ENCODE measurements at places on chromosomes 12 and 14. TPM values are rescaled to one million over a fixed set of nuclear protein-coding genes. Genes with fewer than 3 reads are reported as not detected.

GRCh38 chr12:108101605-108102175 is 27.4 kb upstream of the WSCD2 start:
- DNase-seq: no peak

DNA sequence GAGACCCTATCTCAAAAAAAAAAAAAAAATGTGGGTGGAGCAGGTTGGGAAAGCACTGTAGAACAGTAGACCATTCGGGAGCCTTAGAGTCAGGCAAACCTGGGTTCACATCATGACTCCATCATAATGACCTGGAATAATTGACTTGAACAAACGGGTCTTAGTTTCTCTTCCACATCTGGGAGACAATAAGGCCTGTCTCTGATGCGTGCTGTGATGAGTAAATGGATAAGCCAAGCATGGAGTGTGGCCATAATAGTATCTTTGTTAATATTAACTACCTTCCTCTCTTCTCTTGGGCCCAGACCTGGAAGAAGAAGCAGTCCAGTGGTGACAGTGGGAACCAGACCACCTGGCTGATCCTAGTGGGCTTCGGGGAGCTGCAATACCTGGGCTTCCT is 54.5 kb downstream of the KANSL2 start:
- DNase-seq: no peak

- DNase-seq: no peak
Measured at GRCh38 chr14:37150414-37150813, 22.0 kb downstream of the SLC25A21 start.

DNA sequence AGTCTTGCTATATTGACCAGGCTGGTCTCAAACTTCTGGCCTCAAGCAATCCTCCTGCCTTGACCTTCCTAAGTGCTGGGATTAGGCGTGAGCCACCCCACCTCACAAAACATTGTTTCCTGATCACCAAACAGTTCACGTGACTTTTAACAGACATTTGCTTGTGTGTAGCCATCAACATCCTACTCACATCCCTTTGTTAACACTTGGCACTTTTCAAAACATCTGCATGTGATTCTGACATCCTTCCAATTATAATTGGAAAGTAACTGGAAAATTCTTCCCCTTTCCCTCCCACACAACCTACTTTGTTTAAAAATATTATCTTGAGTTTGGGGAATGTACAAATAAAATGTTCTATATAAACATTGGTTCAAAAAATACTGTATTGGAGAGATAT is 317.9 kb downstream of the PCNX1 start:
- DNase-seq: no peak

DNA sequence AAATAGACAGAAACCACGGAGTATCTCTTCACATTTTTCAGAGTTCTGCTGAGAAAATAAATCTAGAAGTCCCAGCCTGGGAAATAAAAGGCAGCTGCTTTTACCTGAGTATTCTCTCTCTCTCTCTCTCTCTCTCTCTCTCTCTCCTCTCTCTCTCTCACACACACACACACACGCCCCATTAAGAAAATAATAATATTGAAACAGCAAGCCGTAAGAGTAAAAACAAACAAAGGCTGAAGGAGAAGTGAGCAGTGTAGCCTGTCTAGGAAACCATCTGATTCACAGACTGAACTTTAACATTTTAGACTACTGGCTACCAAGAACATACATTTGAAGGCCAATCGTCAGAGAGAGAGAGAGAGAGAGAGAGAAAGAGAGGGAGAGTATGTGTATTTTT is 8.4 kb downstream of the PTHLH start:
- no peak for DNase-seq

DNA sequence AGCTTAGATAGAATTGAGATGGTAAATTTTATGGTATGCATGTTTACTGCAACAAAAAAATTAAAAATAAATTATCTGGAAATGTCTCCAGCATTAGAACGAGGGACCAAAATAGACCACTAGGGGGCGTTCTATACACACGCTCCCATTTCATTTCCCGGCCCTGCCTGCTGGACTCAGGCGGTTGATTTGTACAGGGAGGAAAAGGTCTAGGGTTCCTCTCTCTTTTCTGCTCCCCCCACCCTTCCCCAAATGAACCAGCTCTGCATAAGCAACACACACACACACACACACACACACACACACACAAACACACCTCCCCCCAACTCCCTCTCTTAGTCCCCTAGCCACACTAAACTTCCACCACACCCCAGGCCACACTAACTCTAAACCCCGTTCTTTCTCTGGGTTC is 7.8 kb upstream of the DTX1 start:
- no peak for DNase-seq

DNA sequence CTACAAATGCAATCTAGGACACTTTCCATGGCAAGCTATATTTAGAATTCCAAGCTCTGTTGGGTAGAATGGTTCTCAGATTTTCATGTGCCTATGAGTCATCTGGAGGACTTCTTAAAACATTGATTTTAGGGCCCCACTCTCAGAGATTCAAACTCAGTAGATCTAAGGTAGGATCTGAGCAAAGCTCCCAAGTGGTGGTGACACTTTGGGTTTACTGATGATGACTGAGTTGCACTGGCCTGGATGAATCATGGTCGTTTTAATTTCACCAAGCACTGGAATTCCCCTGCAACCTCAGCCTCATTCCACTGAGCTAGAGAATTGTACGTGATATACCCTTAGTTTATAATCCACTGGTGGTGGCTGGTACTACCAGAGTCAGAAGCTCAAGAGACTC is 86.5 kb downstream of the PPM1H start:
- no peak for DNase-seq

DNA sequence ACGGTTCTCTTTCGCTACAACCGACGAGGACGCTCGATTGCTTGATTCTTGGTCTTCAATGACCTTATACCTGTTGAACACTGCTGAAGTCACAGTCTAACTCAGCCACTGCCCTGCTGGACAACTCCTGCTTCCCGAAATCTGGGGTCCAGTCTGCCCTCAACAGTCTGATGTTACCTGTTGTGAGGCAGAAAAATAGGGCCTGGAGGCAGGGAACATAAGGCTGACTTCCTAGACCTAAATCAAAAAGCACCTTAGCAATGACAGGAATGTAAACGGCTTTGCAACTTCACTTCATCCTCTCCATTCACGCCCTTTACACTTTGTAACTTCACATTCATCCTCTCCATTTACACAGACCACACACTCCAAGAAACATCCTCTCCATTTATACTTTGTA is 597 bp upstream of the GLTP start:
- DNase-seq: no peak

- DNase-seq: no peak
Measured at GRCh38 chr14:70838076-70838475, 28.8 kb upstream of the MAP3K9 start.

GRCh38 chr14:30445011-30445793 is 113.8 kb upstream of the G2E3 start:
- no peak for DNase-seq

DNA sequence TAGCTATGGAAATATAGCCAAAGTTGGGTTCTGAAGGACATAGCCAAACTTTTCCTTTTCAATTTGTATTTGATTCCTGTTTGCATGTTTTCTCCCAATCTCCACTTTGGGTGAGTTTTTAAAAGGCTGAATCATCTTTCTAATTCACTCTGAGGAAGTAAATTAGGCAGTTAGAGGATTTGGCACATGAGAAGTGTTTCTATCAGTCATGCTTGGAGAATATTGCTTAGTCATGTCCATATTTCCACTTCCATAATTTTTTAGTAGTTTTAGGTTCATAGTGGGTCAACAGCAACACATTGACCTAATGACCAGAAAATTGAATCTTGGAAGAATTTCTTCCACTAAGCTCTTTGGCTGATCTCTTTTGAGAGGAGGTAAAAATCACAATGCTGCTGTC is 21.8 kb downstream of the IRAK3 start:
- no peak for DNase-seq

- no peak for DNase-seq
Measured at GRCh38 chr14:39603942-39604341, 171.7 kb upstream of the FBXO33 start.

GRCh38 chr12:90098132-90098779 is 389.6 kb upstream of the ATP2B1 start:
- no peak for DNase-seq

GRCh38 chr14:104602933-104603325 is 1.6 kb downstream of the TMEM179 start:
- no peak for DNase-seq

- no peak for DNase-seq
Measured at GRCh38 chr12:28456934-28457710, 266.9 kb downstream of the CCDC91 start.

DNA sequence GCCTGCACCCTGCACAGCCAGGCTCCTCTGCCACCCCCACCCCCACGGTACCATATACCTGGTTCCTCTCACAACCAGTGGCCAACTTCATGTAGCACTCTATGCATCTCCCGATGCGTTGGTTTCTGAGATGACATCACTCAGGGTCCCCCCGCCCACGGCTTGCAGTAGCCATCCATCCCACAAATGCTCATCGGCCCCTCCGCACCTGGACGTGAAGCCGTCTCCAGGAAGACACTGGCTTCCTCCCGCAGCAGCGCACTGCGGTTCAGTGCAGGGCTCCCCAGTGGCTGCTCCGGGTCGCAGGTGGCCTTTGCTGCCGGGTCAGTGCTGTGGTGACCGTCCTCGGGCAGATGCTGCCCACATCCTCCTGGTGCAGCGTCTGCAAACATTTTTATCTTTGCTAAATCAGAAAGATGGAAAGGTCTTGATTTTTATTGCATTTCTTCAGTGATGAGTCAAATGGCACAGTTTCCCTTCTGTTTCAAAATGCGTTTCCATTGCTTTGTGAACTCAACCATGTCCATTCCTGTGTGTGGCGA is 27.5 kb upstream of the MMP17 start:
- no peak for DNase-seq

DNA sequence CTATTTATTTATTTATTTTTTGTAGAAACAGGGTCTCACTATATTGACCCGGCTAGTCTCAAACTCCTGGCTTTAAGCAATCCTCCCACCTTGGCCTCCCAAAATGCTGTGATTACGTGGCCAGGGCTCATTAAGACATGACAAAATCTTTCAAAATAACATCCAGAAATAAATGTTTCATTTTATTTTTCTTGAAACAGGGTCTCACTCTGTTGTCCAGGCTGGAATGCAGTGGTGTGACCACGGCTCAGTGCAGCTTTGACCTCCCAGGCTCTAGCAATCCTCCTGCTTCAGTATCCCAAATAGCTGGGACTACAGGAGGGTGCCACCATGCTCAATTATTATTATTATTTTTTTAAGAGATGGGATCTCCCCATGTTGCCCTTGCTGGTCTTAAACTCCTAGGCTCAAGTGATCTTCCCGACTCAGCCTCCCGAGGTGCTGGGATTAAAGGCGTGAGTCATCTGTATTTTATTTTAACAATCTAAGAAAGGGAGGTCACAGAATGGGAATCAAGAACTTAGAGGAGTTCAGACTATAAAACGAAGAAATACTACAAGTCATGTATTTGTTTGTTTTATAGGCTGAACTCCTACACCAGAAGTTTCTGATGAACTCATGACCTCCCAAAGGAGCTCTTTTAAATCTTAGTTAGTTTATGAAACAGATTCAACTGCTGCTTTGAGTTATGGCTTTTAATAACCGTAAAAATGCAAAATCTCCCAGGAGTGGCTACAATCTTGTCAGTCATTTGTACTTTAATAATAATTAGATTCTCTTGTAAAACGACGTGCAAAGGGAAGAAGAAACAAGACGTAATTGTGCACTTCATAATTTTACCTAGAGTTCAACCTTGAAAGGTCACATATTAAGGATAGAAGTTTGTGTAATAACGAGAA is 2.1 kb upstream of the TMEM263 start:
- DNase-seq: no peak

GRCh38 chr14:90991690-90992443 is 68.6 kb downstream of the RPS6KA5 start:
- no peak for DNase-seq

DNA sequence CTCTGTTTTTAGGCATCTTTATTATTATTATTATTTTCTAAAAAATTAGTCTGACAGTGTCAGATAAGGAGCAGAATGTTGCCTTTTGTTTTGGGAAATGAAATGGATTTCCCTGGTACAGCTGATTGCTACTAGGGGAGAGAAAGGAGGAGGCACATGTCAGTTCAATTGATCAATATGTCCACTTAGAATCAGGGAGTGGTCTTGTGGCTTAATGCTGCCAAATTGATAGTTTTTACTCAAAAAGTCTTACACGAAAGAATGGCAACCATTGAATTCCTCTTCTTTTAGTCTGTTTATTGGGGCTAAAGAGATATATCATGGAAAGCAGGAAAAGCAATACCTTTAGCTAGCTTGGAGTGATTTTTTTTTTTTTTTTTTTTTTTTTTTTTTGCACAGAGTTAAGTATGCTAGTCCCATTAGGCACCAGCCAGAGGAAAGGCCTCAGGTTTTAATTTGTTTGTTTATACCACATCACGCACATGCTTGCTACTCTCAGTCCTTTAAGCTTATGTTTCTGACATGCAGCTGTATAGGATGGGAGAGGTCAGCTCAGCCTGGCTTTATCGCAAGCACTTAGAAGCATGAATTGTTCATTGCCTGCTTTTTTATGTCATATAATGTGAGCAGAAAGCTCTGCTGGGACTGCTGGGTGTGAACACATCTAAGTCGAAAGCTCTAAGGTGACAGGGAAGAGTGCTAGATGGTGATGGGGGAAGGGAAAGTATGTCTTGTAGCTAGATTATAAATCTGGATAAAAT is 1.4 kb downstream of the AKAP6 start:
- no peak for DNase-seq

- DNase-seq: no peak
Measured at GRCh38 chr12:18368594-18368993, 107.3 kb downstream of the PIK3C2G start.

Gene EID3
- 9.9 TPM for total RNA-seq

Gene MYF6
- not detected for total RNA-seq

Gene P2RX2
- 1.2 TPM for total RNA-seq

Gene HCAR3
- 8.0 TPM for total RNA-seq

Gene CMKLR1
- 25.5 TPM for total RNA-seq

Gene CCDC177
- total RNA-seq: not detected

Gene SERPINA9
- total RNA-seq: 0.14 TPM

Gene ZDHHC22
- not detected for total RNA-seq

Gene PTGER2
- 1.6 TPM for total RNA-seq

Gene KCNMB4
- total RNA-seq: 3.1 TPM

Measured in upper lobe of left lung (tissue), 6 donors.